Mesothelial cell of epicardium (in vitro differentiated cells): ENCODE measurements at places on chromosomes 1 and 21. TPM values are rescaled to one million over a fixed set of nuclear protein-coding genes. Genes with fewer than 3 reads are reported as not detected.
A peak's percentile ranks its signal among the peaks of the same experiment; 100 is the strongest.

DNA sequence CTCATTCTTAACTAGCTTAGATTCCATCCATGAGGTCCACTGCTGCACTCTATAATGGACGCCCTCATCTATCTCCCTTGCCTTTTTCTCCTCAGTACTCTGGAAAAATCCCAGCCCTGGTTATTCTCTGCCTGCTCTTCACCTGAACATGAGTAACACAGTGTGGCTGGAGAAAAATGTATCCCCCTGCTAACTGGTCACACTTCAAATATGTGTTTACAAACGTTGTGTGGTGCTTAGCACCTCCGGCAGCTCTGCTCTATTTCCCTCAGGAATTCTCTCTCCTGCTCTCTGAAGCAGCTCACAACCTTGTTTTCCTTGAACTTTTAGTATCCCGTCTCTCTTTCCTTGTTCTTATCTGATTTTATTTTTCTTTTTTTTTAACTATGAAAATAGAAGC, 4.1 kb downstream of the SCCPDH start:
- no peak for DNase-seq
- no peaks in the 10 kb centered on the region for H3K27me3 ChIP-seq
- H3K4me1 ChIP-seq, result peaks cover 14% of the 10 kb centered on the region
- peaks cover 56% of the 10 kb centered on the region for H3K36me3 ChIP-seq

- no peak overlapping the region for H3K27ac ChIP-seq
- no peak overlapping the region for H3K4me3 ChIP-seq
- no peak for DNase-seq
- H3K36me3 ChIP-seq, result no peaks in the 10 kb centered on the region
- H3K4me1 ChIP-seq, result peaks cover 9% of the 10 kb centered on the region
These were observed 97.5 kb upstream of the ARHGEF16 start for GRCh38 chr1:3356827-3357460.

GRCh38 chr1:115710859-115711624, 57.5 kb downstream of the CASQ2 start:
- H3K4me1 ChIP-seq, result peaks cover 58% of the 10 kb centered on the region
- H3K36me3 ChIP-seq, result no peaks in the 10 kb centered on the region
- H3K4me3 ChIP-seq, result no peak overlapping the region
- H3K27ac ChIP-seq, result no peak overlapping the region
- DNase-seq, result no peak

Gene GJB3
- total RNA-seq, result 0.14 TPM in 1 of 3 replicates, not detected in the others

GRCh38 chr21:40684726-40685125, 162.2 kb downstream of the DSCAM start:
- no peak for DNase-seq
- no peaks in the 10 kb centered on the region for H3K36me3 ChIP-seq
- H3K27ac ChIP-seq, result no peak overlapping the region
- H3K27me3 ChIP-seq, result no peaks in the 10 kb centered on the region

- no peak for DNase-seq
- no peak overlapping the region for H3K4me3 ChIP-seq
- peaks cover 5% of the 10 kb centered on the region for H3K4me1 ChIP-seq
- no peak overlapping the region for H3K27ac ChIP-seq
These were observed 71.2 kb downstream of the LHX4 start for GRCh38 chr1:180301135-180301742.

DNA sequence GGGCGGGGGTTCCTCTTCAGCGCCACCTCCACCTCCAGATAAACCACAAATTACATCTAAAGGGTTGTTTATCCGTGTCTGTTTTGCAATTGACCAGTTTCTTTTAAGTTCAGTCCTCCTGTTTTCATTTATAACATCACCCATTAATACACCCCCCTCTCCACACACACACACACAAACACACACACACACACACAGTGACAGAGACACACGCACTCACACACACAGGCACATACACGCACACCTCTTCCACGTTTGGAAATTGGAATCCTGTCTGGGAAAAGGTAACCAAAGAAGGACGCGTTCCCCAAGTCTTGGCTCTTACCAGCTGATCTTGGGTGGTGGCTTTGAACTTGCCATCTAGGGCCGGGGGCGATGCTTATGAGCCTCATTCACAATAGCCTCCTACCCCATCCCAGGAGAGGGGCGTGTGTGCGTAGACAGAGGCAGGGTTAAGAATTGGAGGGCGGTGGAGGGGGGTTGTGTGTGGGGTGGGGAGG, 442 bp upstream of the CSMD2 start:
- DNase-seq, result no peak
- peaks cover 17% of the 10 kb centered on the region for H3K4me1 ChIP-seq
- H3K36me3 ChIP-seq, result no peaks in the 10 kb centered on the region
- no peak overlapping the region for H3K27ac ChIP-seq
- peak overlapping the region; percentile 43 for H3K4me3 ChIP-seq

- H3K27me3 ChIP-seq, result peaks cover 22% of the 10 kb centered on the region
- no peak for DNase-seq
- peaks cover 12% of the 10 kb centered on the region for H3K36me3 ChIP-seq
- peak overlapping the region; percentile 75 for H3K27ac ChIP-seq
- H3K4me3 ChIP-seq, result peak overlapping the region; percentile 86
These were observed 108.8 kb downstream of the NAV1 start for GRCh38 chr1:201647722-201648065.

DNA sequence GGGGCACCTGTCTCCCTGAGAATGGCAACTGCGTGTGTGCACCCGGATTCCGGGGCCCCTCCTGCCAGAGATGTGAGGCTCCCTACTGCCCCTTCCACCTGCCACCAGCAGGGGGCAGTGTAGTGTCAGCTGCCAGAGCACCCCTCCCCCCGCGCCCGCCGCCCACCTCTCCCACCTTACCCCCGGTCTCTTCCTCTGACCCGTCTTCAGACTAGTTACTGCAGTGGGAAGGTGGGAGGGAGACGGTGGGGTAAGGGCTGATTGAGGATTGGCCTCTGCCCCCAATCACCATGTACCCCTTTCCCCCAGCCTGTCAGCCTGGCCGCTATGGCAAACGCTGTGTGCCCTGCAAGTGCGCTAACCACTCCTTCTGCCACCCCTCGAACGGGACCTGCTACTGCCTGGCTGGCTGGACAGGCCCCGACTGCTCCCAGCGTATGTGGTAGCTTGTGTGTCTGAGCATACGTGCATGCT, 10.1 kb upstream of the LRRC71 start:
- no peak for DNase-seq
- no peaks in the 10 kb centered on the region for H3K36me3 ChIP-seq
- H3K4me1 ChIP-seq, result peaks cover 23% of the 10 kb centered on the region
- H3K27me3 ChIP-seq, result no peaks in the 10 kb centered on the region
- no peak overlapping the region for H3K4me3 ChIP-seq
- H3K27ac ChIP-seq, result no peak overlapping the region

GRCh38 chr1:56092684-56093570, 486.4 kb downstream of the PLPP3 start:
- H3K36me3 ChIP-seq, result no peaks in the 10 kb centered on the region
- no peak overlapping the region for H3K27ac ChIP-seq
- no peak overlapping the region for H3K4me3 ChIP-seq
- peaks cover 18% of the 10 kb centered on the region for H3K4me1 ChIP-seq

GRCh38 chr1:203406446-203407045, 55.6 kb upstream of the FMOD start:
- H3K4me1 ChIP-seq, result peaks cover 21% of the 10 kb centered on the region
- peaks cover 9% of the 10 kb centered on the region for H3K27me3 ChIP-seq
- DNase-seq, result peak; percentile 33
- no peak overlapping the region for H3K4me3 ChIP-seq

DNA sequence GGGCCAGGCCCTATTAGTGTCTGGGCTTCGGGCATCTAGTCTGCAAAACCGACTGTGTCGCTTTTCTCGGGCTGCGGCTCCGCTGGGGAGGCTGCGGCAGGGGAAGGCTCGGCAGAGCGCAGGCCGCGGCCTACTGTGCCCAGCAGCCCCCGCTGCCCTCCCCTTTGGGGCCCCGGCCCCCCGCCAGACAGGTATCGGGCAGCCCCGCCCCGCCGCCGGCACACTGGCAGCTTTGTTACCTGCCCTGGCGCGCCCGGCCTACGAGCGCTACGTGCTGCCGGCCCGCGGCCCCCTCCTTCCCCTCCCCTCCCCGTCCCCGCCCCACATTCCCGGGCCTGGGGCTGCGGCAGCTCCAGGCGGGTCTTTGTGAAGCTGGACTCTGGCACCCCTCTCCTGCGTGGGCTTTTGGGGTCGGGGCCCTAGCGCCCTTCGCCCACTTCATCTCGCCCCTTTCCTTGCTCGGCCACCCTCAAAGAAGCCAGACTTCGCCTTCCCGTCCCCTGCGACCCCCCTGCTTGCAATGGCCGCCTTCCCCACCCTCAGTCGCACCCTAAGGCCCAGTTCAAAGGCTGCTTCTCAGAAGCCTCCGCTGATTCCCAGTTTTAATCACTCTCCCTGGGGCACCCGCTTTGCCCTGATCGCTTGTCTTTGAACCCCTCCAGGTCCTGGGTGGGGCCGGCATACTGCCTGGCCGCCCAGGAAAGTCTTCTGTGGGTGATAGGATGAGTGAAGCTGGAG, 48.9 kb upstream of the SLC2A1 start:
- no peak overlapping the region for H3K4me3 ChIP-seq
- peak; percentile 64 for DNase-seq
- peak overlapping the region; percentile 99 for H3K27ac ChIP-seq
- H3K4me1 ChIP-seq, result peaks cover 70% of the 10 kb centered on the region
- H3K27me3 ChIP-seq, result no peaks in the 10 kb centered on the region

DNA sequence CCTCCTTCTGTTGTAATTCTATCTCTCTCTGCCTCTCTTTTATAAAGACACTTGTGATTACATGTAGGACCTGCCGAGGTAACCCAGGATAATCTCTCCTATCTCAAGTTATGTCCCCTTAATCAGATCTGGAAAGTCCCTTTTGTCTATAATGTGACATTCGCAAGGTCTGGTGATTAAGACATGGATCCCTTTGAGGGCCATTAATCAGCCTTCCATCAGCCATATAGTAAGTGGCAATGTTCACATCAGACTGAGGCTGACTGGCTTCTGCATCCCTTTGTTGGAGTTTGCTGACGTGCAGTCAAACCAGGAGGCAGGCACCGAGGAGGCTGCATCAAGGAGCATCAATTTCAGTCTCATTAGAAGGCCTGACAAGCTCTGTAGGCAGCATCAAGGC, 209.6 kb downstream of the BACH1 start:
- no peak for DNase-seq
- H3K4me3 ChIP-seq, result no peak overlapping the region
- peaks cover 17% of the 10 kb centered on the region for H3K36me3 ChIP-seq
- H3K27me3 ChIP-seq, result no peaks in the 10 kb centered on the region
- H3K27ac ChIP-seq, result no peak overlapping the region

DNA sequence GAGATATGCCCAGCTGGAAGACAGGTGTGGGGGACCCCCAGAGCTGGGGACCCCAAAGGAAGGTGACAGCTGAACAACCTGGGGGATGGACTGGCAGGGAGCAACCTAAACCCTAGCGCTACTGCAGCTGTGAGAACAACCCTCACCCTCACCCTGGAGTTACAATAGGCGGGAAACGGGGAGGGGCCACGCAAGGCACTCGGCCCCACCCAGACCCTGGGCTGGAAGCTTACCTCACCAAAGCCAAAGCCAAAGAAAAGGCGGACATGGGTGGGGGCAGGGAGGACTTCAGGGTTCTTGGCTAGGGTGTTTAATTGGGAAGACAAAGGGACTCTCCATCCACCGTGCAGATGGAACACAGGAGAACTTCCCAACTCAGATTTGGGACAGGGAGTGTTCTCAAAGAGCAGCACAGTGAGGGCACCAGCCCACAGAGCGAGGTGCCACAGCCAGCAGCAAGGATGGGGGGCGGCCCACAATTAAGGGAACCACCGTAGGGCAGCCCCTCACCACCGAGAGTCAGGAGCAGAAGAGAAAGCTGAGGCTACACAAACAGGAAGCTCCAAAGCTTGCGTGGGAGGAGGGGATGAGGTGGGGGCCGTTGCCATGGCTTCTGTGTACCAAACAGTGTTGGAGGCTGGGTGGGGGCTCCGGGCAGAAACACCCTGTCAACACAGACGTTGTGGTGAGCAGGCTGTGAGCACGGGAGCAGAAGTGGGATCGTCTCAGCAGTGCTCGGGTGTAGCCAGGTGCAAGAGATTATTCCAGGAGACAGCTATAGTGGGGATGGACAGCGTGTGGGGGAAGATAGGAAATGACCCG, 1.9 kb downstream of the TAGLN2 start:
- no peaks in the 10 kb centered on the region for H3K27me3 ChIP-seq
- peak overlapping the region; percentile 92 for H3K4me3 ChIP-seq
- peak; percentile 64 for DNase-seq
- peaks cover 11% of the 10 kb centered on the region for H3K36me3 ChIP-seq
- H3K4me1 ChIP-seq, result peaks cover 43% of the 10 kb centered on the region

GRCh38 chr1:166980383-166980782, 5.0 kb upstream of the ILDR2 start:
- DNase-seq, result no peak
- H3K27ac ChIP-seq, result no peak overlapping the region
- no peak overlapping the region for H3K4me3 ChIP-seq
- peaks cover 2% of the 10 kb centered on the region for H3K4me1 ChIP-seq
- H3K27me3 ChIP-seq, result peaks cover 55% of the 10 kb centered on the region
- no peaks in the 10 kb centered on the region for H3K36me3 ChIP-seq

DNA sequence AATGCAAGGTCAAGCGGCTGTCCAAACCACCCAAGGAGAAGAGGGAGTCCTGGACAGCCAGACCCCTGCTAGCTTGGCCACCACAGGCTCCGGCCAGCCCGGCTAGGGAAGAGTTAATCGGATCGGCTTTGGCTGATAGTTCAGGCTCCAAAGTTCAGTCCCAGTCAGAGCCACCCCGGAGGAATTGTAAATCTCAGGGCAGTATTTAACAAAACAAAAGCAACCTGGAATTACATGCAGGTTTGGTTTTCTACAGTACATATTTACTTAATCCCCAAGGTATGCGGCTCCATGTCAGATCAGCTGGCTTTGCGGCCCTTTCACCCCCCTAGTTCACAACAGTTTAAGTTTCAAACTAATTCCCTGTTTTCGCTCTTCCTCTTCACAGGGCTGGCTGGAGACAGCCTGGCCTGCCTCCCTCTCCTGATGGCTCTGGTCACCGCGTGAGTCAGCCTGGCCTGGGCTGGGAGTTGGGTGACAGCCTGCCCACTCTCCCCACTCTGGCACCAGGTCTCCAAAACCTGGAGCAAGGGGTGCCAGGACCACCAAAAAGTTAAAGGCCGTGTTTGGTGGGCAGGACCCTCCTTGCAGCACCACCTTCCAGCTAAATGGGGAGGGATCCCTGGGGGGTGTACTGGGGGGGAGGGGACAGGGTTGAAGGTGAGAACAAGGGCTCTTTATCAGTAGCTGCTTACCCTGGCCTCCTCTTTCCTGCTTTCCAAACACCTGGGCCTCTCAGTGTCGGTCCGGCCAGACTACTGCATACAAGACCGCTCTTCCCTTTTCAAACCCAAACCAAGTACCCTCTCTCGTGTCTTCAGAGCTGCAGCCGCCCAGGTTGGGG, 1.9 kb downstream of the DHRS3 start:
- peak overlapping the region; percentile 100 for H3K27ac ChIP-seq
- peaks cover 49% of the 10 kb centered on the region for H3K36me3 ChIP-seq
- H3K27me3 ChIP-seq, result no peaks in the 10 kb centered on the region
- DNase-seq, result no peak
- H3K4me1 ChIP-seq, result peaks cover 62% of the 10 kb centered on the region
- H3K4me3 ChIP-seq, result peak overlapping the region; percentile 99

Gene KRTAP7-1
- not detected in 3 replicates for total RNA-seq
